Heart right ventricle (tissue), 16 donors: ENCODE measurements at places on chromosomes 2 and 18. TPM values are rescaled to one million over a fixed set of nuclear protein-coding genes. Genes with fewer than 3 reads are reported as not detected.

DNA sequence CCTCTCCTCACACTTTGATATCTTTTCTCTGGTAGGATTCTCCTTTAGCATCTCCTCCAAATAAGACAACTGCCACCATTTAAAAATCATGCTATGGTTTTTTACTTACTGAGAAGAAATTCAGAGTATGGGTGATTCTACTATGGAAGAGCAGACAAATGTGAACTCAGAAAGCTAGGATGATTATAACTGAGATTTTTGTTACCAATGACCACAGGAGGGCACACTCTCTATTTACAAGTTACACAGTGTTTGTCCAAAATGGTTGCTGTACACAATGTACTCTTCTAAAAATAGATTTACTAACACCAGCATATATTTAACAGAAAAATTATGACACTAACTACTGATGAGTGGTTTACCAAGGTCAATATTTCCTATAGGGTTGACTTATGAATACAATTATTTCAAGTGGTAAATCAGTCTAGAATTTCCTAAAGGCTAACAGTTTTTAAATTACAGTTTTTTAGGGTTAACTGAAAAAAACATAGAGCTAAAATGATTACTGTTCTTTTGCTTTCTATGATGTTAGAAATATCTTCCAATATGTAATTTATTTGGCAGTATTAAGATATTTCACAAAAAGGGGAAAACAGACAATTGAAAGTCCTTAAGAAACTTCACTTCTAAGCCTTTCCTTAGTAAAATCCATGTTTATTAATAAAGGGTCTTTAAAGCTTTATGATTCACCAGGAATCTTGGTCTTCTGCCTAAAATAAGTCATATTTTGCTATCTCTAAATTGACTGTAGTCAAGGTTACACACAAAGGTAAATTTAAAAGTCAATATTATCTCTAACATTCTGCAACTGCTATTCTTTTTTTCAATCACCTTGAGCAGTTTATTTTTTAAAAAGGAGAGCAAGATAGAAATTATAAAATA lies 57.2 kb downstream of the MAP4K3 start:
- DNase-seq, result no peak

Gene NPPC
- polyA plus RNA-seq, result 4.3 TPM

Gene SERPINB3
- polyA plus RNA-seq, result 0.14 TPM

DNA sequence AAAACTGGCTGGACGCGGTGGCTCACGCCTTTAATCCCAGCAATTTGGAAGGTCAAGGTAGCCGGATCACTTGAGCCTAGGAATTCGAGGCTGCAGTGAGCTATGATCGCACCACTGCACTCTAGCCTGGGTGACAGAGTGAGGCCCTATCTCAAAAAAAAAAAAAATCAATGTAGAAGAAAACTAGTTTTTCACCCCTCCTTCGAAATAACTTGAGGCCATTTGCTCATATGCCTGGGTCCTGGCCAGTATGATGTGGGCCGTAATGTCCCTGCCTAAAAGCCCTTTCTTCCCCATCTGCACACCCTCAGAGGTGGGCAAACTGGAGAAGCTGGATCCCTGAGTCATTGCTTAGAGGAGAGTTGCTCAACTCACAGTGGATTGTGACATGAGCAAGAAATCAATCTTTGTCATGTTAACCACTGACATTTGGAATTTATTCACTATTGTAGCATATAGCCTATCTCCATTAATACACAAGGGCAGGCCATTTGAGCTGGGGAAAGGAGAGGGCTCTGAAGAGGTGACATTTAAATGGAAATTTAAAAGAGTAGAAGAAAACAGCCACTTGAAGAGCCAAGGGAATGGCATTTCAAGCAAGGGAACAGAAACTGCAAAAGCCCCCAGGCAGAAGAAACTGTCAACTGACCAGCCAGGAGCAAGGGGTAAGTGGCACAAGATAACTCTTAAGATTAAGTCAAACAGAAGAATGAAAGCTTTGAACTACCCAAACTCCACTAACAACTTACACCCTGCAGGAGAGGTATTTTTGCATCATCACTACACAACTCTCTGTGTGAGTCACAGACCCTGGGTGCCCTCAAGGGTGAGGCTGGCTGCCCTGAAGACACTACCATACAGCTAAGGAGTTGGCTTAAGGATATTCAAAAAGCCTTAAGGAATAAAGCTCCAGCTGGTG lies 7.6 kb upstream of the METTL21A start:
- no peak for DNase-seq

DNA sequence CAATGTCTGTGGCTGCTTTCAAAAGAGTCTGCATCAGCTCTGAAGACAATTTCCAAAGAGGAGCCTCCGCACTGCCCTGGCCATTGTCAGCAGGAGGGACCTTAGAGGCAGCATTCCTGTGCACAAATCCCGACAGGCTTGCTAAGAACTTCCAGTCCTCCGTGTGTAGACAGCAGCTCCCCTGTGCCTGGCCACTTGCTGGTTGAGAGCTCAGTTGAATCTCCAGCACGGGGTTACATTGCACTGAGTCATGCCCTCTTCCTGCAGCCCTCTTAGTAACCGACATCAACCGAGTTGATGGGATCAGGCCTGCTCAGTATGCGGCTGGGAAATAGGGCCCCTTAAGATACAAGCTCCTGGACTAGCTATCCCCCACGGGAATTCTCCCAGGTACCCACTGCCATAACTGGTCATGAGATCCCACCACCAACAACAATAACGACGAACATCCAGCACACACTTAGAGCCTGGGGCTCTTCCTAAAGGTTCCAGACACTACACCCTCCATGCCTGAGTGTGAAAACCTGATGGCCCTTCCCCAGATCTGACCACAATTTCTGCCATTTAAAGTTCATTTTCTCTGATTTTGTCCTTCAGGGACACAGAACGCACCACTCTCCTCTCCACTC lies 12.0 kb downstream of the ATP6V1B1 start:
- DNase-seq, result no peak

- no peak for DNase-seq
Measured at GRCh38 chr18:50934545-50935211, 33.2 kb upstream of the ELAC1 start.

DNA sequence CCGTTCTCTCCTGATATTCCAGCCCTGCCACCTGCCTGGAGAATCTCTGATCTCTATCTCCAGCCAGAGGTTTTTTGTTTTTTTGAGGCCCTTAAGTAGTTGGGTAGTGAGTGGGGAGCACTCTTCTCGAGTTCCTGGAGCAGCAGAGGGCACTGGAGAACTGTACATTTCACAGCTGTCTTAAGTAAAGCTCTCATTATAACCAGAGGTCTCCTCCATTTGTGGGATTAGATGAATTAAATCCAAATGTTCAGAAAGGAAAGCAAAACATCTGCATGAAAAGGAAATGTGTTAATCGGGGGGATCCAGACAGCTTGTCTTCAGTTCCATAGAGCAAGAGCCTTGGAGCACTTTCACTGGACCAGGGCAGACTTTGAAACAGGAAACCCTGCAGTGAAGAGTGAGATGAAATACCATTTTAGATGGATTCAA lies 32.8 kb downstream of the AOX1 start:
- no peak for DNase-seq
